Foreskin keratinocyte (primary cell): ENCODE measurements at places on chromosomes 16 and 17. TPM values are rescaled to one million over a fixed set of nuclear protein-coding genes. Genes with fewer than 3 reads are reported as not detected.

The SHISA9 gene
- 0.07 and 0.11 TPM in 2 replicates for total RNA-seq

The ZG16B gene
- 0.60 and 0.68 TPM in 2 replicates for total RNA-seq

The KRTAP4-9 gene
- not detected in 2 replicates for total RNA-seq

The ZNF174 gene
- 6.7 and 7.3 TPM in 2 replicates for total RNA-seq

The ACSM5 gene
- not detected in 2 replicates for total RNA-seq

DNA sequence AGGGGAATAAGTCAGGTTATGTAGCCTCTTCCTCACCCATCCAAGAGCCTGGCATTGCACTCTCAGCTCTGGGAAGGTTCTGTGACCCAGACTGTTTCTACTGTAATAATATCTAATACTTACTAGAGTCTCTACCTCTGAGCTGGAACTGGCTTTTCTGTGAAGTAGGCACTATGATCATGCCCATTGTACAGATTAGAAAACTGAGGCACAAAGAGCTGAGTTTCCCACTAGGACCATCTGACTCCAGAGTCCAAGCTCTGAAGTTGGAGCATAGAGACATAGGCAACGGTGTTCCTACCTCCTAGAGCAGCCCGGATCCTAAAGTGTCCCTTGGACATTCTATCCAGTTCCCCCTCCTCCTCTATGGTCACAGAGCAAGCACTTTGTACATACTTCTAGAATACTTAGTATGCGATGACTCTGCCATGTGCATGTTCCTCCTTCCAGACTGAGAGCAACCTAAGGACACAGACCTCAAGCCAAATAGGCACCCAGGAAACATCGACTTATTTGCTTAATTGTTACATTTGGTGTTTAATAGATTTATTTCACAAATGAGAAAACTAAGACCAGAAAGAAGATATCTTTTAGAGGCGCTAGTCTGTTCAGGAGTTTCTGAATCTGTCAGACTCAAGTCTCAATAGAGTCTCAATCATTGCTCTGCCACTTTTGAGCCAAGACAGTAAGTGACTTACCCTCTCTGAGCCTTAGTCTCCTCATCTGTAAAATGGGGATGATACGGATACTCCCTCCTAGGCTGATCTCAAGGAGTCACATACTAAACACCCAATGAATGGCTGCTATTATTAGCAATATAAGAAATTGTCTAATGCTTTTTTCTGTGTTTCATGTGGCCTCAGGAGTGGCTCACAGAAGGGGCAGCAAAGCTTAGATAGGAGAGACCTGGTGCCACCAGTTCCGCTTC lies 3.6 kb downstream of the CLEC19A start:
- no peak for DNase-seq

The OR3A3 gene
- not detected in 2 replicates for total RNA-seq

GRCh38 chr17:30132615-30133014 lies 16.0 kb downstream of the NSRP1 start:
- DNase-seq, result no peak
